ENCODE measurements at places on chromosomes 4 and X. TPM values are rescaled to one million over a fixed set of nuclear protein-coding genes. Genes with fewer than 3 reads are reported as not detected.

DNA sequence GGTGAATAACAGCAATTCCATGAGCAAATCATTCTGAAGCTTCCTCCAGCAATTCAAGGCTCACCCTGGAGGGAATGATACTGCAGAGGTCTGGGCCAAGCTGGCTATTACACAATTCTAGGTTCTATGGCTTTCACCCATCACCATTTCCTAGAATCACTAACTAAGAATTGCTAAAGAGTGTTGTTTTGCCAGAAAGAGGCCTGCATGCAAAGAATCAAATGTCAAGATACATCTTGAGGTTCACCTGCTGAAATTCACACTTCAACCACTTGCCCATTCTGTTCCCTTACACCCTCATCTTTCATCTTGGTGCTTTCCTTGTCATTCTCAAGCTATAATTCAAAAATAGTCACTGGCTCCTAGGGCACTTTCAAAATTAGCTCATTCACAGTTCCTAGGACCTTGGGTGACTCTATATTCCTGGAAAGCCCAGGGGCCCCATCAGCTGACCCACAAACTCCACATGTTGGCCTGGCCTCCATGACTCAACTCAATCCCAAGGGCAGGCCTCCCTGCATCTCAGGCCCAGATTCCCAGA lies 7.0 kb downstream of the APBB2 start:
- DNase-seq, result no peak

GRCh38 chrX:46626566-46626965 lies 53.0 kb downstream of the CHST7 start:
- no peak for DNase-seq

DNA sequence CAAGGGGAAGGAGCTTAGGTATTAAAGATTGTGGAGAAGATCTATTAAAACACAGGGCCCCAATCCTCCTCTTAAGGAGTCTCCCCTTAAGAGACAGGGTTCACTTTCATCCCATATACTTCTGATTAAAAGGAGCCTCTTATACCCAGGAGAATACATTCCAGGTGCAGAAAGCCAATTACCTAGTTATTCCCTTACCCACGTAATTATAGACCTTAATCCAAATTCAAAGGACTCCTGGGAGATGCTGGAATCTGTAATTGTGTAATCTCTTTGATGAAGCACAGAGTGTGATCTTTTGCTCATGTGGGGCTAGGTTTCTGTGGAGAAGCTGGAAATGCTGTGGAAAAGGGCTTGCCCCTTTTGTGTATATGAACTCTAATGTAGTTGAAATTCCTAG lies 1.4 kb upstream of the SEC24B start:
- DNase-seq, result no peak

DNA sequence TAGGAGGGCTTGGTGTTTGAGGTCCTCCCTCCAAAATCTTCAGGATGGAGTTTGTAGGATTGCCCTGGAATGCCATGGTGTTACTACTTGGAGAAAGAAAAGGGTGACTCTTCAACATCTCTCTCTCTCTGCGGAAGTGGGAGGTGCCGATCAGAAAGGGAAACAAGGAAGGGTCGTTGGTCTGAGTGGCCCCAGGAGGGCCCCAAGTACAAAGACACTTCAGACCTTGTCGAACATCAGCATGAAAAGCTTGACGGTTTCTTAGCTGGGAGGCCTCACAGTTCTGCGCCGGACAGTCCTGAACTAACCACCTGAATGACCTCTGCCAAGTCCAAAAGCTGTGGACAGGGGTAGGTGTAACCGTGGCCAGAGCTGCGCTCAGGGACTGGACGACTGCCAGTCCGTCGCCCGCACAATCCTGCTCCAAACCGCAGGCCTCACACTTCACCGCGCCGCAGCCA lies 646 bp upstream of the GSX2 start:
- DNase-seq, result no peak

GRCh38 chr4:137674066-137674465 lies 141.8 kb upstream of the PCDH18 start:
- no peak for DNase-seq

GRCh38 chrX:50905334-50905733 lies 5.2 kb upstream of the BMP15 start:
- DNase-seq, result no peak

The SH2D1A gene
- not detected for total RNA-seq

Data from epithelial cell of proximal tubule (primary cell).